ENCODE measurements at places on chromosomes 16 and 17. TPM values are rescaled to one million over a fixed set of nuclear protein-coding genes. Genes with fewer than 3 reads are reported as not detected.

- DNase-seq, result no peak
Observed at GRCh38 chr17:32596628-32597027, 109.8 kb downstream of the CDK5R1 start.

GRCh38 chr17:58541249-58541648 is 26.8 kb upstream of the MTMR4 start:
- no peak for DNase-seq

- DNase-seq, result no peak
Observed at GRCh38 chr17:80191192-80191591, 21.4 kb downstream of the CARD14 start.

The HOXB7 gene
- polyA plus RNA-seq, result 4.4 TPM
